NCI-H187 (cell line): ENCODE measurements at places on chromosomes 2 and 18.

DNA sequence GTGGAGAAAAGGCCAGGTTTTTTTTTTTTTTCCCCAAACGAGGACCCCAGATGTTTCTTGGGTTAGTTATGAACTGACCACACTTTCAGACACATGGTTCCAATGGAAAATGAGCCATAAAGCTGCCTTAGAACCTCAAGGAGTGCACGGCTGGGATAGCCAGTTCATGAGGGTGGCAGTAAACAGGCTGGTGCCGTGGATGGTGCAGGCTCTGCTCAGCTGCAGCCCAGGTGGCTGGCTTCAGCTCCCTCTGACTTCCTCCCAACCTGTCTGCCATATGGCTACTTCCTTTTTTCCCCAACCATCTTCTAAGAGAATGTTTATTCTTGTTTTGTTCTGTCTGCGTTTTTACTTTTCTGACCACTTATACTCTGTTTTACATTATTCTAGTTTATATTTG is 109.8 kb upstream of the LMAN1 start:
- DNase-seq = no peak

DNA sequence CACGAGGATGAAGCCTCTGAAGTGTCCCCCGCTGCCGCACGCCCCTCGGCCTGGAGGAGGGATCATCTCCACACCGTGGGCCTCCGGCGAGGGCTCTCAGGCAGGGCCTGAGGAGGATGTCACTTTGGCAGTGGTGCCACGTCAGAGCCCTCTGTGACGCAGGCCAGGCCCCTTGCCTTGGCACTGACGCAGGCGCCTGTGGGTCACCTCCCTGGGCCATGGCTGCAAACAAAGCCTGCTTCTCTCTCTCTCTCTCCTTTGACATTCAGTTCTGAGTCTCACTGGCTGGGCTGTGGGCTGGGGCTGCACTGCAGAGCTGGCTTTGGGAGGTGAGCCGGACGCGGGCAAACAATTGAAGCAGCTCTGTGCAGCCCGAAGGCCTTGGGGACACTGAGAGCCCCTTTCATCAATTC is 273.7 kb downstream of the TWIST2 start:
- DNase-seq = no peak

DNA sequence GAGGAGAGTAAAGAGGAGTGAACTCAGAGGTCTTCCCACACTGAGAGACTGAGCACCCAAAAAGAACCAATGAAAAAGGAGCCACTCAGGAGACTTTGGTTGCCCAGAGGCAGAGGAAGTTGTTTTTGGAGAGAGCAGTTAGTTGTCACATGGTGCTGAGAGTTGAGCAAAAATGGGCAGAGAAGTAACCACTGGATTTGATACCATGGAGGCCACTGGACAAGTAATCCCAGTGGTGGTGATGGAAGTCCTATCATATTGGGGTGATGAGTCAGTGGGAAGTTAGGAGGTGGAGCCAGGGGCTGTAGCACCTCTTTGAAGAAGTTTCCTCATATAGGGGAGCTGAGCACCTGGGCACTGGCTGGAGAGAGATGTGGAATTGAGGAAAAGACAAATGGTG is 235.8 kb downstream of the TPGS2 start:
- DNase-seq = no peak

DNA sequence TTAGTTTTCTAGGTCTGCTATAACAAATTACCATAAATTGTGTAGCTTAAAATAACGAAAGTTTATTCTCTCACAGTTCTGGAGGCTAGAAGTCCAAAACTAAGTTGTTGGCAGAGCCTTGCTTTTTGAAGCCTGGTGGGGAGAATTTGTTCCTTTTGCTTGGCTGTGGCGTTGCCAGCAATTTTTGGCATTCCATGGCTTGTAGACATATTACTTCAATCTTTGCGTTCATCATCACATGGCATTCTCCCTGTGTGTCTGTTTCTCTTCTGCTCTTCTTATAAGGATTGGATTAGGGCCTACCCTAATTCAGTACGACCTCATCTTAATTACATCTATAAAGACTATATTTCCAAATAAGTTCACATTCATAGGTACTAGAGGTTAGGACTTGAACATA is 217.7 kb downstream of the MBD5 start:
- no peak for DNase-seq

DNA sequence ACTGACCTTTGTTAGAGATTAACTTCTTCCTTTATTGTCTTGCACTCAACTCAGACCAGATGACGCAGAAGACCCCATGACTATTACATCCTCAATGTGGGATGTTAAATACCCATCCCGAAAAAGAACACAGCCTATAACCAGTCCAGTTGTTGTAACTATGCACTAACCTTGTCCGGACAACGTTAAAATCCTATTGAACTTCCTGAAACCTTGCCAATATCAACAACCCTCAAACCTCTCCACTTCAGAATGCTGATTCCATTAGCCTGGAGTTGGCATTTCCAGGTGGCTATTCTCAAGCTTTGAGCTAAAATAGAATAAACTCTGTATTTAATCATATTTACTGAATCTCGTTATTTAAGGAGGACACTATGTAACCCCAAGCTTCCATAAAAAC is 13.6 kb downstream of the NMS start:
- no peak for DNase-seq

- DNase-seq = no peak
Measured at GRCh38 chr2:237056287-237056875, 29.3 kb upstream of the COPS8 start.

DNA sequence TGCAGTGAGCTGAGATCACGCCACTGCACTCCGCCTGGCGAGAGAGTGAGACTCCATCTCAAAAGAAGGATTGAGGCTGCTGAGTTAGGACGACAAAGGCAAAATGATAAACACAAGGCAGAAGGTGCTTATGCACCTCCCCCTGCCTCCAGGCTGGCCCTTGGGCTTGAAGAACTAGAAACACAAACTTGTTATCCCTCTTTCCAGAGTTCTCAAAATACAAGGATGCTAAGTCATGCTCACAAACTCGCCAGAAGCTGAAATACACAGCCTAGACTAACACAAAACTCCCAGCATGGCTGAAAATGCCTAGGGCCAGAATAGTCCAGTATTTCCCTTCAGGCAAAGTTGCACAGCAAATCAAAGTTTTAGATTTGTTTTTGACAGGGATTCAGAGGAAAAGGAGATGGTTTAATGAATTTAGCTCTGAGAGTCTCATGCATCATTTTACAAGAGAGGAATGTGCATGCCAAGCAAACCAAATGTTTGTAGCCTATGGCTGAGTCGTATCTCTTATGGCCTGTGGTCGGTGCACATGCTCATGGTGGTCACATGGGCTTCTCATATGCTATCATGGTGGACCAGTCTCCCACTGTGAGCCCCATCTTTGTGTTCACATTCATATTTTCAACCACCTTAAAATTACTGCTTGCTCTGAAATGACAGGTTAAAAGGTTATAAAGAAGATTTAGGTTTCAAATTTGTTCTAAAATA is 16.2 kb upstream of the MREG start:
- DNase-seq = no peak

DNA sequence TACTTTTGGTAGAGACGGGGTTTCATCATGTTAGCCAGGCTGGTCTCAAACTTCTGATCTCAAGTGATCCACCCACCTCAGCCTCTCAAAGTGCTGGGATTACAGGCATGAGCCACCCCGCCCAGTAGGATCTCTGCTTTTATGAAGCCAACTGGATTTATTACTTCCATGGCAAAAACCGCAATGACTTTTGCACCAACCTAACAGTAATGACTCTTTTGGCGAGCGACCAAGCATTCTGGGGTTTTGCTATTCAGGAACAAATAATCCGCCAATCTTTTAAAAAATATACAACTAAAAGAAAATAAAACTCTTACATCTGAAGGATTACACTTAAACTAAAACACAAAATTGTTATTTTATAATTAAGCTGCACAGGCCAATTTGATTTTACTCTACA is 260.6 kb downstream of the ZEB2 start:
- no peak for DNase-seq

GRCh38 chr2:219687272-219687671 is 59.8 kb downstream of the SLC4A3 start:
- DNase-seq = no peak

DNA sequence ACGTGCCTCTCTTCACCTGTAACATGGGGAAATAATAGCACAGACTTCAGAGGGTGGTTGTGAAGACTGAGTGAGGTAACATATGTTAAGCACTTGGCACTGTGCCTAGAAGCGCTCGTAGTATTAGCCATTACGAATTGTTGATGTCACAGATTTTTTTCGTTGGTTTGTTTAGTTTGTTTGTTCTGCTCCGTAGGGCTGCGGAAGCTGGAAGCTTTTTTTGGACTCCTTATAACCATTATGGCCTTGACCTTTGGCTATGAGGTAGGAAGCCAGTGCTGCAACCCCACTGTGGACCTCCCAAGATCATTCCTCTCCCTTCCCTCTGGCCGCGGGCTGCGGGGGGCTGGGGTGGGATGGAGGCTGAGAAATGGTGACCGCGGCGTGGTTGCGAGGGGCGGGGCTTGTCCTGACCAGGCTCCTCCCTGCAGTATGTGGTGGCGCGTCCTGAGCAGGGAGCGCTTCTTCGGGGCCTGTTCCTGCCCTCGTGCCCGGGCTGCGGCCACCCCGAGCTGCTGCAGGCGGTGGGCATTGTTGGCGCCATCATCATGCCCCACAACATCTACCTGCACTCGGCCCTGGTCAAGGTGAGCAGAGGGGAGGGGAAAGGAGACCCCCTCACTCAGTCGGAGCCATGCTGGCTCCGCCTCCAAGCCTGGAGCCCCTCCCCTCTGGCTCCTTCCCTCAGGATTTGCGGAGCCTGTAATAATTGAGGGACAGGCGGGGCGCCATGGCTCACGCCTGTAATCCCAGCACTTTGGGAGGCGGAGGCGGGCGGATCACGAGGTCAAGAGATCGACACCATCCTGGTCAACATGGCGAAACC is 5.5 kb downstream of the SLC11A1 start:
- DNase-seq = peak; percentile 42

- no peak for DNase-seq
Measured at GRCh38 chr18:36635414-36636096, 193.2 kb downstream of the TPGS2 start.

- DNase-seq = no peak
Measured at GRCh38 chr18:27652480-27653121, 467.5 kb upstream of the CHST9 start.

DNA sequence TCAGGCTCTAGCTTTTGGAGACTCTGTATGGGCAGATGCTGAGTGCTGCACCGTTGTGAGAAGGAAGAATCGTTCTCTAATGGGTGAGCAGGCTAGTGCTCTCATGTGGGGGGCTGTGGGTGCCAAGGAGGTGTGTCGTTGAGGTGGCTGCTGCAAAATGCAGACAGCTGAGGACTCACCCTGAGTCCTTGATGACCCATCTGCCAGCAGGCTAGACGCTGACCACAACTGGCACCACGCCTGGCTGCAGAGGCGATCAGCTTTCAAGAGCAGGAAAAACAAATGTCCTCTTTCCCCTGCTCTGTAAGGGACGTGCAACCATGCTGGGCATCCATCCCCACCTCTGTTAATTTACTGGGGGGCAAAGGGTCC is 48.2 kb downstream of the HAUS1 start:
- no peak for DNase-seq

GRCh38 chr18:58045242-58046092 is 1.4 kb downstream of the NEDD4L start:
- peak; percentile 44 for DNase-seq

DNA sequence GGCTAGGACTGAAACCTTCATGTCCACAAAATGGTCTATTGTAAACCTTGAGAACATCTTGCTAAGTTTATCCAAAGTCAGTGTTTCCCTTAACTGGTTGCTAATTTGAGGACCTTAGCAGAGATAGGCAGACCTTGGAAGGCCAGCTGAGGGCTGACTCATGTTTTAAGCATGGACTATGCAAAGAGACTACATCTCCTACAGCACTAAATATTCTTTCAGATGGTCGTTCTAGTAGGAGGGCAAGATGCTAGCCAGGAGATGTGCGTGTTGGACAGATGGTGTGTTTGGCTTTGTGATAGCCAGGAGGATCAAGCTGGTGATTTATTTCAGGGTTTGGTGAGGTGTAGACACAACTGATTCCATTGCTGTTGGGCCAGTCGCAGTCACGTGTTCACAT is 75.8 kb downstream of the NRP2 start:
- DNase-seq = no peak

DNA sequence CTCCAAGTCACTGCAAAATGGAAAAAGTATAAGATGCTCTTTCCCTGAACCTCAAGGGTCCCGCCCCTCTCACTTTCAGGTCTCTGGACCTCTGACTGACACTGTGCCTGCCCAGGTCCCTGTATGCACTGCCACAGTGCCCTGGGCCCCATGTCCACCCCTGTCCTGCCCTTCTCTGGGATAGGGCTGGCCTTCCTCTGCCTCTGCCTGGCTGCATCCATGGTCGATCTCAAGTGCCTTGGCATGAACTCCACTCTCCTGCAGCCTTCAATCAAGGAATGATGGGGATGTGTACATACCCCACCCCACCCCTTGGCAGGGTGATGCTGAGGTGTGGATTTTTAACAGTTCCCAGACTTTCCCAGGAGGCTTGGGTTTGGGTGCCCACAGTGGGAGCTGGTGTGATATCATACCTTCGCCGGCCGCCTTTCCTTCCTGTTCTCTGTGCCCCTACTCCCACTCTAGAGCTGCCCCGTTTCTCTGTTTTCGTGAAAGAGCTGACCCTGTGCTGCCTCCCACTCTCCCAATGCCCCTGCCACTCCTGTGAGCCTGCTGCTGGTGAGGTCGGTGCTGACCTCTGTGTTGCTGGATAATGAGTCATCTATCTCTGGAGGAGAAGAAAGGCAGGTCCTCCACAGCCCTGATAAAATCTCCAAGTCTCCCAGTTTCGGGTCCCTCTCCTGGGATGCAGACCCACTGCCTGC is 18.9 kb downstream of the PTPN18 start:
- DNase-seq = no peak

DNA sequence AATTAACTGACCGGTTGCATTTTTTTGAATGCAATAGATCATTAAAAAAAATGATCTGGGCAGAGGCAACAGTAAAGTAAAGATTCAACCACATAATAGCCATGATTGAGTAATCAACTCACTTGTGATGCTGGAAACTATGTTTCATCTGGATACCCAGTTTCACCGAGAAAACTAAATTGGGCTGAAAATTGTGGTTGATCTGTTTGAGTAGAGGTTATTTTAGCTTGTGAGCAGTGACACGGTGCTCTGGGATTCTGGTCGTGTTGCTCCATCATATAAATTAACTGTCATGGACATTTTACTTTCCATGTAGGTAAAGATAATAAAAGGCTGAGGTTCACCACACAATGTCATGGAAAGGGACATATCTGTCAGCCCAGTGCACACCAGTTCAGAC is 58.7 kb downstream of the CD226 start:
- no peak for DNase-seq

DNA sequence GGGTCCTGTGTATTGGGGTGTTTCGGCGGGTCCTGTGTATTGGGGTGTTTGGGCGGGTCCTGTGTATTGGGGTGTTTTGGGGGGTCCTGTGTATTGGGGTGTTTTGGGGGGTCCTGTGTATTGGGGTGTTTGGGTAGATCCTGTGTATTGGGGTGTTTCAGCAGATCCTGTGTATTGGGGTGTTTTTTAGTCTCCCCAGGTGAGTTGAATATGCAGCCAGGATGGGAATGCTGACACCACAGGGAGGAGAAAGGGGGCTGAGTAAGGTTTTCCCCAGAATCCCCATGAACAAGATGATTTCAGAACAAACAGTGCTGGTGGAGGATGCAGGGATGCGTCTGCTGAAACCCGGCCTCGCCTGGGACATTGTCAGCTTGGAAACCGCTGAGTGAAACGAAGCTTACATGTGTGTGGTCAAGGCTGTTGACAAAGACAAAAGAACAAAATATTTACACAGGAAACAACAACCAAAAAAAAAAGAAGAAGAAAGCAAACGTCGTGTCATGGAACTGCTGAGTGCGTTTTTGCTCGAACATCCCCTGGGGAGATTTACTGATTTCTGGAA is 88.5 kb upstream of the ODC1 start:
- no peak for DNase-seq
